ENCODE measurements at places on chromosomes 1 and 21.

GRCh38 chr1:212670882-212671281 lies 28.8 kb downstream of the BATF3 start:
- no peak for DNase-seq

DNA sequence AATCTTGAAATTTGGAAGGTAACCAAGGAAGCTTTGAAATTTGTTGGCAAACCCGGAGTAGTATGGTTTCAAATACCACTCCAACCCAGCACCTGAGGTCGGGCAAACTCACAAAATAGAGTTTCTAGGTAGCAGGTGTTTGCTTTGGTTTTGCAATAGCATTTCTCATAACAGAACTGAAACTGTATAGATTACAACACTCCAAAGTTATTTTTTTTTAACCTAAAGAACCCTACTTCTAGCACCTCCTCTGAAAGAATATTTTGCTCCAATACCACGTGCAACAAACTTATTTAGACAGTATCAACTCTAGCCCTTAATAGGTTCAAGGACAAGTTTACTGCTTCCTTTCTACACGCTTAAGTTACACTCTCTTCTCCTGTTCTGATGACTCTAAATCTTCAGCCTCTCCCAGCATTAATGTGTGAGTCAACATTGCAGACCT lies 178.5 kb upstream of the FMN2 start:
- DNase-seq, result no peak

DNA sequence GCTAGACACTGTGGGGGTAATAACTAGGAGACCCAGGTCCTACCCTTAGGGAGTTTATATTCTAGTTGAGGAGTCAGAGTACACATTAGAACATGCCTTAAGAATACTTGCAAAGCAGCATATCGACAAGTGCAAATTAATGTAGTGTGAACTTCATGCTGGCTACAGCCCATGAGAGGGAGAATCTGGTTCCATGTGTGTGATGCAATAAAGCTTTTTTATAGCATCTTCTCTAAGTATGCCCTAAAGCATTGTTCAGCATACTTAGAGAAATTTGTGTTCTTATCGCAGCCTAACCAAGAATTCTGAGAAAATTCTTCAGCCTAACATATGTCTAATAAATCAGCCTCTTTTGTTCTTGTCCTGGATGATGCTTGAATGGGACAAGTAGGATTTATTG lies 95.5 kb downstream of the SDCCAG8 start:
- no peak for DNase-seq

- no peak for DNase-seq
Measured at GRCh38 chr1:70891051-70891843, 156.4 kb downstream of the PTGER3 start.

- DNase-seq, result no peak
Measured at GRCh38 chr1:168079761-168080160, 57.0 kb downstream of the GPR161 start.

DNA sequence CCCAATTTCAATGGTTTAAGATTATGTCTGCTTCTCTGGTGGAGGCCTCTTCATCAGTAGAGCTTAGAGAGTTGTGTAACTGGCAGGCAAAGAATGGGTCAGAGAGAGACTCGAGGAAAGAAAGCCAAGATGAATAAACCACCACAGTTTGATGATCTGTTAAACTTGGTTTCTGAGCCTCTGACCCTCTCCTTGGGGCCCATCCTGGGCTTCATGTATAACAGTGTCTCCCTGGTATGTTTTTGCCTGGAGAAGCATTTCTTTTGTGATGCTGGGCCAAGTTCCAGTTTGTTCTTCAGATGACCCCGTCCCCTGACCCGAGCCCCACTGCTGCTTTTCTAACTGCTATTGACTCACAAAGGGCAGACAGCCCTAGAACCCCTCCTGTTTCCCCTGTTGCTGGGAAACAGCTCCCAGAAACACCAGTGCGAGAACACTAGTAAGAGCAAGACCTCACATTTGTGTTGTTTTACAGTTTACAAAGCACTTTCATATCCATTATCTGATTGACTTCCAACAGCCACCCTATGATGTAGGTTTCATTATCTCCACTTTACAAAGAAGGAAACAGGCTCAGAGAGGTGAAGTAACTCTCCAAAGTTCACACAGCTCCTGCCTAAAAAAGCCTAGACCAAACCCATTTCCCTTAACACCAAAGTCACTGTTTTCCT lies 9.0 kb downstream of the CD2 start:
- DNase-seq, result no peak

GRCh38 chr1:60279798-60280197 lies 206.2 kb upstream of the C1orf87 start:
- no peak for DNase-seq

- DNase-seq, result no peak
Measured at GRCh38 chr21:41366522-41367151, 4.8 kb downstream of the MX2 start.

DNA sequence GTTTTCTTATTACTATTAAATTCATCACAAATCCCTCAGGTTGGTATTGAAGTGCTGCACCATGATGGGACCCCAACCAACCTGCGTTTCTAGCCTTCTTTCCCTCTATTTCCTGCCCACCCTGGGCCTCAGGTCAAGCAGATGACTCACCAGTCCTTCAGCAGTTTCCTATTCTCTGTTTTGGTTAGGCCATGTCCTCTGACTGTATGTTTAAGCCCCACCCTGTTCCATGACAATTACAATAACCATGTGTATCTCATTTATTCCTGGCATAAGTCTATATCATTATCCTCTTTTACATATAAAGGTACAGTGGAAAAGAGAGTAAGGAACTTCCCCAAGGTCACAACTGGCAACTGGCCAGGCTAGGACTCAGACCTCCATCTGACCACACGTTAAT lies 5.3 kb upstream of the FAM78B start:
- no peak for DNase-seq

DNA sequence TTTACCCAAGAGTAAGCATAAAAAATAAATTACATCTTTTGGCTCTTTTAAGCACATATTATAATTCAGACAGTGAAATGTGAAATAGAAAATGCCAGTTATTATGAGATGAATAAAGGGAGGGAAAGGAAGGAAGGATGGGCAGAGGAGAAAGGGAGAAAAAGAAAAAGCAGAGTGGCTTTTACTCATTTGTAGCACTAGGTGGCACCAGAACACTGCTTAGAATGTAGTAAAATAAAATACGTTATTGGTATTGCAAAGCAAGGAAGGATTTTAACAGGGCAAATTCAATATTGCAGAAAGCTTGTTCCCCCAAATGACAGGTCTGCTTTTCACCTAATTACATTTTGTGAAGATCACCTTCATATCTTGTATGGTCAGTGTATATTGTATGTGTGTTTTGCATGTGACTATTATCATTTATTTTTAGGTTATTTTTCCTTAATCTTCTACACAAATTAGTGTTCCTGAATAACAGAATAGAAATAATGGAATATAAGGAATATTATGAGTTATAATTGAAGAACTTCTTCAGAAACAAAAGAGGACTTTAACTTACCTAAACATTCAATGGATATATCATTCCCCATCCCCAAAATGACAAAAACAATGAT lies 9.1 kb upstream of the PCNX2 start:
- DNase-seq, result peak; percentile 24

- DNase-seq, result no peak
Measured at GRCh38 chr1:18233176-18233864, 125.7 kb downstream of the IGSF21 start.

- DNase-seq, result no peak
Measured at GRCh38 chr1:84972377-84972987, 24.4 kb downstream of the MCOLN2 start.

GRCh38 chr21:16312321-16312720 lies 582.5 kb downstream of the USP25 start:
- DNase-seq, result no peak

GRCh38 chr21:37862536-37862935 lies 53.7 kb downstream of the KCNJ6 start:
- DNase-seq, result no peak

DNA sequence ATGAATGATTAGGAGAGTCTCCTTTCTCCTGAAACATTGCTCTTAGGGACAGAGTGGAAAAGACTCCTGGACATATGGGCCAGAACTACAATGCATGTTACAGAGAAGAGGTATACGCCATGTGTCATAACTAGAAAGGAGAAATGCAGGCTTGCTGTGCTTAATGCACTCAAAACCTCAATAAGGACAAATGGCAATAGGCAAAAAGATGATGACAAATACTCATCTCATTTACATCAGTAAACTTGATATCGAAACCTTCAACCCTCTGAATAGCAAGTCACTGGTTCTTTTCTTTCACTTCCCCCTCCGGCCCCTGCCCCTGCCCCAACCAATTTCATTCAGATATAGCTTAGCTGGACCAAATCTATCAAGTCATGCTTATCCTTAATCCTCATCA lies 1.9 kb upstream of the GPR88 start:
- DNase-seq, result no peak

DNA sequence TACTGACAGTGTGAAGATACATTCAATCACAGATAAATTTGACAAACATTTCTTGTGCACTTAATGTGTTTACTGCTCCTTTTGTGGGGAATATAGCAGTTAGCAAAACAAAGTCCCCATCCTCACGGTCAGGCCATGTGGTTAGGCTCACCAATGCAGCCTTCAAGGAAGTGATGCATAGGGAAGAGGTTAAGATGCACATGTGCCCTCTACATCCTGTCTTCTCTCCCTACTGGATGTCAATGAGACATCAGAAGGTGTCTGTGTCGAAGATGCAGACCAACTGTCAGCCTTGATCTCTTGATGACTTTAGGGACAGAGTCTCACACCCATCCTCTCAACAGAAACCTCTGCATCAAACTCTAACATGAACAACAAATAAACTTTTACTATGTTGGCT lies 78.7 kb downstream of the FH start:
- DNase-seq, result no peak

DNA sequence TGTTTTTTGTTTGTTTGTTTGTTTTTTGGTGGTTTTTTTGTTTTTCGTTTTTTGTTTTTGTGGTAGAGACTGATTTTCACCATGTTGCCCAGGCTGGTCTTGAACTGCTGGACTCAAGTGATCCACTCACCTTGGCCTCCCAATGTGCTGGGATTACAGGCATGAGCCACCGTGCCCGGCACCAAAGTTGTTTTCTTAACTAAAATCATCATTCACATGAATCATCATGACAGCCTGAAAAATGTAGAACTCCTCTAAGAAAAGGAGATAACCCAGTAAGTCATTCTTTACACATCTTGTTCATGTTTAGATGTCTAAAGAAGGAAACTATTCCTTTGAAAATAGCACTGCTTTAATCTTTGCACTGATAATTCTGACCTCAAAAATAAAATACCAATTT lies 37.5 kb downstream of the DISP1 start:
- no peak for DNase-seq

DNA sequence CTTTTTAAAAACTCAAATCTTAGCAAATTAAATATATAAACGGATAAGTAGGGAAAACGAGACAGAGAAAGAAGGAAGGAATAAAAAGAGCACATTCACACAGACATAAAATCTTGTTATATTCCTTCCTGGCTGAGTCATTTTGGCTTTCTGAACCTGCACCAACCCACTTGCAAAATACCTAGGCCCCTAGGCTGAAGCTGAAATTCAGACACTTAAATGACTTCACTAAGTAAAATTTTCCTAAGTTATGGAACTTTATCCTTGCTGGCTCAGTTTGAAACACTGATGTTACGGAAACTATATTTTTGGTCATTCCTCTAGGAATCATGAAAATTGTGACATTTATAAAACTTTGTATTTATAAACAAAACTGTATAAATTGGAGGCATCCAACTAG lies 462.8 kb upstream of the NFIA start:
- no peak for DNase-seq

- DNase-seq, result no peak
Measured at GRCh38 chr1:173064011-173064410, 13.3 kb upstream of the TNFSF18 start.

DNA sequence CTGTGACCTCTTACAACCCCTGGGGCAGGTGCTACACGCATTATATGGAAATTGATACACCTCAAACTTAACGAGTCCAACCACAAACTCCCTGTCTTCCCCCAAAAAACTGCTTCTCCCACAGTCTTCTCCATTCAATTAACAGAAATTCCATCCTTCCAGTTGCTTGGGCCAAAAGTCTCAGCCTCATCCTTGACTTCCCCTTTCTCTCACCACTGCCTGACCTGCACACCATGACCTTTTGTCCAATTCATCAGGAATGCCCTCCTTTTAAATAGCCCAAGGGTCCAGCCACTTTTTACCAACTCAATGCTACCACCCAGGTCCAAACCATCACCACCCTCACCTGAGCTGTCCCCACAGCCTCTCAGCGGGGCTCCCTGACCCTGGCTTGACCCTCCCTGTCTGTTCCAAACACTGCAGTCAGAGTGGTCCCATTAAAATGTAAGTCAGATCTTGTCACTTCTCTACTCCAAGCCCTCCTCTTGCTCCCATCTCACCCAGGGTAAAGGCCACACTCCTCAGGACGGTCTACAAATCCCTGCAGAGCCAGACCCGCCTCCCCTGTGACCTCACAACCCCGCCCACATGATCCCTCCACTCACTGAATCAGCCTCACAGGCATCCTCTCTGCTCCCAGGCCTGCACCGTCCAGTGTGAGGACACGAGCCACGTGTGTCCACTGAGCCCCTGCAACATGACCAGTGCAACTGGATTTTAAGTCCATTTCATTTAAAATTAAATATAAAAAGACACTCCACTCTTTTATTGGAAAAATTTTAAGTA lies 18.5 kb downstream of the KCNN3 start:
- DNase-seq, result no peak

DNA sequence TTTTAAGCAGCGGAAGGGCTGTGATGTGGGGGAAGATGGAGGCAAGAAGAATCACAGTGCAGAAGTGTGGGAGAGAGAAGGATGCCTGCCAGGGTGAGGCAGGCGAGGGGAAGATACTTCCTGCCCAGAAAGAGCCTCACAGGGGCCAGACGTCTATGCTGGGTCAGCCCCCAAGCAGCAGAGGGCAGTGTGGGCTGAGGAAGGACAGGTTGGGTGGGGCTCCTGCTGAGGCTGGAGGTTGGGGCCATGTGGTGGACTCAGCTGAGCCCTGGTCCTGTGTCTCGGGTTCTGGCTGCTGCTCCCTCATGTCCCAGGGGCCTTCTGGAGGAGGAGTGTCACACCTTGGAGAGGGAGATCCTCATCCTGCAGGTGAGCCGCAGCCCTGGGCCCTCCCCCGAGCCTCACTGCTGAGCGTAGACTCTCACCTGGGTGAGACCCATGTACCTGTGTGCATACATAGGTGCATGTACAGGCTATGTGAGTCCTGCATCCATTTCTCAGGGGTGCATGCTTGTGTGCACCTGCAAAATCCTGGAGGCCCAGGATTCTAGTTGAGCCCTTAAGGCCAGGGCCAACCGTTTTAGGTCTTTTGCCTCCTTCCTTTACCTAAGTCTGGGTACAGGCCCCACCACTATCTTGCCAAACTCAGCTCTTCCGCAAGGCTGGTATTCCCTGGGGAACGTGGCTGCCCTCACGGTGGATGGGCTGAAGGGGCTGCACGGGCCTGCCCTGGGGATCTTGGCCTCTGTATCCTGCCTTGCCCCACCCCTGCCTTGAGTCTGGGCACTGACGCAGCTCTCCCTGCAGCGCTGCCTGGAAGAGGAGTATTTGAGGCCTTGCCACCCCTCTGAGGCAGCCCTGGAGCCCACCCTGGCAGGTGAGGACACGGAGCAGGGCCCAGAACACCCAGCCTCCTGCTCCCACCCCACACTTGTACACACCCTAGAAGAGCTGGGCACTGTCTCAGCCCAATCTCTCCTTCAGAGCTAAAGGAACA lies 3.7 kb downstream of the CCDC24 start:
- no peak for DNase-seq

- DNase-seq, result no peak
Measured at GRCh38 chr21:21159253-21159899, 161.2 kb downstream of the NCAM2 start.

GRCh38 chr1:190679983-190680382 lies 202.3 kb upstream of the BRINP3 start:
- DNase-seq, result no peak

GRCh38 chr1:163049296-163049695 lies 19.9 kb upstream of the RGS4 start:
- no peak for DNase-seq

Data from amygdala (tissue), 56 donors.